Epithelial cell of prostate (primary cell): ENCODE measurements at places on chromosomes 7 and 10.

DNA sequence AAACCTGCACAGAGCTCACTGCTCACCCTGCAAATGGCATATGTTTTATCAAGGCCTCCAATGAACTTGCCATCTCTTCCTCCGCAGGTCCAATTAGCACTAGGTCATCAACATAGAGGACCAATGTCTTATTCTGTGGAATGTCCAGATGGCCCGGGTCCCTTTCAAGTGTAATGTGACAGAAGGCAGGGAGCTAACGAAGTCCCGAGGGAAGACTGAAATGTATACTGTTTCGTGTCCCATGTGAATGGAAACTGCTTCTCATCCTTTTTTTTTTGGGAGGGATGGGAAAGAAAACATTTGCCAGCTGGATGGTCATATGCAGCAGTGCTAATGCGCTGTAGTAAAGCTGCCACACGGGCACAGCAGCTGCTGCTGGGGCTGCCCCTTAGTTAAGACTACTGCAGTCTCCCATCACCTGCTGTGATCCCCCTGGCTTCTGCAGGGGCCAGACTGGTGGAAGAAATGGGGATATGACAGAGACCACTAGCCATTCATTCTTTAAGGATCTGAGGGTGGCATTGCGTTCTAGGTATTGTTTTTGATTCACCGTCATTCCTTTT lies 61.7 kb upstream of the CCNY start:
- DNase-seq, result no peak

DNA sequence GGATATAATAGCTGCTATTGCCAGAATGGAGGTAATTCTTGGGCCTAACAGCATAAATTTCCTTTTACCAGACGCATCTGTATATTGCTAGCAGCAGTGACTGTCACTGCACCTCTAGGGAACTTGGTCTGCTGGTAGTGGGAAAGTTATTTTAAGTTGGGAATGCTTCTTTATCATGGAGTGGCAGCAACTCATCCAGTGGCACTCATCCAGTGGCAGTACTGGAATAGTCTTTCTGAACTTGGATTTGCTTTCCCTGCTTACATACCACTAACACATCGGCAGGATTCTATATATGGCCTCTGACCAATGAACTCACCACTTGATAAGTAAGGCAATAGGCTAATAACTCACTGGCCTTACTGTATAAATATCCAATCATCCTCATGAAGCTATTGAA lies 22.0 kb upstream of the ICA1 start:
- no peak for DNase-seq

DNA sequence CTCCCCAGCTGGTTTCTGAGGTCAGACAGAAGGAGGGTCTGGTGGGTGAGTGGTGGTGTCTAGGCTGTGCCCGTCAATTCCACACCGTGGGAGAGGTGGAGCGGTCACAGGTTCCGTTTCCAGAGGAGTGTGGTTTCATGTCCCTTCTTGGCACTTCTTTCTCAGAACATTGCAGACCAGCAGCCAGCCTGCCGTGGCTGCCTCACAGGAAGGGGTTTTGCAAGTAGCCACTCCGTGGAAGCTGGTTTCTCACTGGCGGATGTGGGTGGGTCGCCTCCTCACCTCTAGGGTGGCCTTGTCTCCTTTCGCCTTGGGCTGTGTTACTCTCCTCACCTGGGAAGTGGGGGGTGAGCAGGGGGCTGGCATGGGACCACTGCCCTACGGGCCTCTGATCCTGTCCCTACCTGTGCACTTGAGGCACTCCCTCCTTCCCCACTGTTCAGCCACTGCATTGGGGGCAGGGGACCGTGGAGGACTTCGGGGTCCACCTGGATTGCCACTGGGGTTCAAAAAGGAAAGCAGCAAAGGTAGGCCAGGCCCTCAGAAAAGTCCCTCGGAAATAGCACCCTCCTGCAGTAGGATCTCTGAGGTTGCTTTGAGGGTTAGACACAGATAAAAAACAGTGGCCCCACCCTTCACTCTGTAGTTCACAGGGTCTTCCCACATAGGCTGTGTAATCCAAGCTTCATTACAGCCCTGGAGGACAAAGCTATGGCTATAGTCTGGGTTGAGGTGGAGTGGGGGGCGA lies 33.9 kb downstream of the TSPAN14 start:
- DNase-seq, result no peak

DNA sequence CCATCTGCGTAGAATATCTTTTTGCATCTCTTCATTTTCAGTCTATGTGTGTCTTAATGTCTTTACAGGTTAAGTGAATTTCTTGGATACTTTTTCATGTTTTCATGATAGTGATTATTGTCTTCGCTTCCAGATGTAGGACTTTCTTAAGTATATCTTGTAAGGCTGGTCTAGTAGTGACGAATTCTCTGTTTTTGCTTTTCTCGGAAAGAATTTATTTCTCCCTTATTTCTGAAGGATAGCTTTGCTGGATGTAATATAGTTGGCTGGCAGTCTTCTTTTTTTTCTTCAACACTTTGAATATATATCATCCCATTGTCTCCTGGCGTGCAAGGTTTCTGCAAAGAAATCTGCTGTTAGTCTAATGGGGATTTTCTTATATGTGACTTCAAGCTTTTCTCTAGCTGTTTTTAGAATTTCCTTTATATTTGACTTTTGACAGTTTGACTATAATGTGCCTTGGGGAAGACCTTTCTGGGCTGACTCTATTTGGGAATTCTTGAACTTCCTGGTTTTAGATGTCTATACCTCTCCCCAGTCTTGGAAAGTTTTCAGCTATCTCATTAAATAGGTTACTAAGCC lies 14.3 kb downstream of the GTPBP4 start:
- DNase-seq, result no peak

DNA sequence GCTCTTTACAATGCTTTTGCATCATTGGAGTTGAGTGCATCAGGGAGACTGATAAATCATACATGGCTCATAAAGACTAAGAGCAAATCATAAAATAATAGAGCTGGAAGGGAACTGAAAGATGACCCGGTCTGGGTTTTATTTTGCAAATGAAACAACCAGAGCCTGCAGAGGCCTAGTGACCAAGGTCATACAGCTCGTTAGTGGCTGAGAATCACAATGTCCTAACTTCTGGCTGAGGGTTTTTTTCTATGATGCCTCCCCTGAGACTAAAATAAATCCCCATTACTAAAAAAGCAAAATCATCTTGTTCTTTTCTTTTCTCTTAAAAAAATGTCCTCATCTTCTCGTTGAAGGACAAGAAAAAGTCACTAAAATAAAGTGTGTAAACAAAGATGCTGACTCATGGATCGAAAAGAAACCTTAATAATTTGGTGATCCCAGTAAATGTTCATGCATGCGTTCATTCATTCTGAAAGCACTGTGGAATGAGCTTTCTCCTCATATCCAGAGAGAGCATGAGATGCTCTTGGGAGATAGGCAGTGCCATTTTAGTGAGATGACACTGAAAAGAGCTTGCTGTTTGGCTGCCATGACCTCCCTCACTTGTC lies 107.8 kb upstream of the PHYHIPL start:
- no peak for DNase-seq

DNA sequence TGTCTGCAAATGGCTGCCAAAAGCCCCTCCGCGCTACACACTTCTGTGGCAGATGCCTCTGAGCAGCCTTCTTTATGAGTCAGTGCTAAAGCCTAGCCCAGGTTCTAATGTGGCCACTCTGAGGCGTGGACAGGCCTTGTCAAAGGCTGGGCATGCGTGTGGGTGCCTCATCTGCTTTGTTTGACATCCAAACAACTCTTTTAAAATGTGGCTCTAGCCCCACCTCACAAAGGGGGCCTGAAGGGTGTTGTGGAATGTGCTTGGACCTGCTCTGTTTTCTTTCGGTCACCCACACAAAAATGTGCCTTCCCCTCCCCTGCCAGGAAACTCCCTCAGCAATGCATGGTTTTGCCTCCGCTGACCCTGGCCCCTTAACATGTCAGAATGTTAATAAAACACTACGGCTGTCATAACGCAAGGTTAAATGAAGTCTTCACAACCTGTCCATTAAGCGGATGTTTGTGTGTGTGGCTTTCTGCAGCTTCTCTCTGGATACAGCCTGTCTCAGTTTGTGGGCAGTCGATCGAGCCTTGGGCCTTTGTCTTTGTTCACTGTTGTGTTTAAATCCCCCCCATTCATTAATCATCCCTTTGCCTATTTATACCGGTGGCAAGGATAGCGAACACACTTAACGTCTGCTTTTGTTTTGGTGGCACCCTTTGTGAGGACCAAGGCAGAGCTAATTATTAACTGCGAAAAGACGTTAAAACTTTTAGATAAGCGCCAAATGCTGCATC lies 718.9 kb downstream of the LRMDA start:
- peak; percentile 12 for DNase-seq

DNA sequence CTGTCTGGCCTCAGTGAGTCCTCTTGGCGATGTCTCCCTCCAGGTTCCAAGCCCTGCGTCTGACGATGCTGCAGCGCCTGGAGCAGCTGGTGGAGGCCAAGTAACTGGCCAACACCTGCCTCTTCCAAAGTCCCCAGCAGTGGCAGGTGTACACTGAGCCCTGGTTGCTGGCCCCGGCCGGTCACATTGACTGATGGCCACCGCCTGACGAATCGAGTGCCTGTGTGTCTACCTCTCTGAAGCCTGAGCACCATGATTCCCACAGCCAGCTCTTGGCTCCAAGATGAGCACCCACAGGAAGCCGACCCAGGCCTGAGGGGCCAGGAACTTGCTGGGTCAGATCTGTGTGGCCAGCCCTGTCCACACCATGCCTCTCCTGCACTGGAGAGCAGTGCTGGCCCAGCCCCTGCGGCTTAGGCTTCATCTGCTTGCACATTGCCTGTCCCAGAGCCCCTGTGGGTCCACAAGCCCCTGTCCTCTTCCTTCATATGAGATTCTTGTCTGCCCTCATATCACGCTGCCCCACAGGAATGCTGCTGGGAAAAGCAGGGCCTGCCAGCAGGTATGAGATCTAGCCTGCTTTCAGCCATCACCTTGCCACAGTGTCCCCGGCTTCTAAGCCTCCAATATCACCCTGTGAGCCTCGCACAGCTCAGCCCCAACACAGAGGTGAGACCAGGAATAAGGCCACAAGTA lies 7.3 kb upstream of the ZNF22 start:
- no peak for DNase-seq

GRCh38 chr10:119517235-119518141 lies 25.0 kb downstream of the RGS10 start:
- DNase-seq, result no peak

DNA sequence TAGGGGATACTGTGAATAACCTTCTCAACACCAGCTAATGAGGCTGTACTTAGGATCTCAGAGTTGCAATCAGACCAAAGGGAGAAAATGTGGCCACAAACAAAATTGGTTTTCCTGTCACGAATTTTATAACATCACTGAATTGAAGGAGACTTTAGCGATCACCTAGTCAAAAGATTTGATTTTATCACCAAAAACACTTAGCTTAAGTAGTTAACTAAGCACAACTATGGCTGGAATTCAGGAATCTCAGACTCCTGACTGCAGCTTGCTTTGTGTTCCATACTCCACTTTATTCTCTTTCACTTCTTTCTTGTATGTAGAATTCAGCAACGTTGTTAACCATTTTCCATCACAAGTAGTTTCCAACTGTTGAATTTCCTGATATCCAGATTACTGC lies 152.0 kb downstream of the SLC16A9 start:
- DNase-seq, result no peak

DNA sequence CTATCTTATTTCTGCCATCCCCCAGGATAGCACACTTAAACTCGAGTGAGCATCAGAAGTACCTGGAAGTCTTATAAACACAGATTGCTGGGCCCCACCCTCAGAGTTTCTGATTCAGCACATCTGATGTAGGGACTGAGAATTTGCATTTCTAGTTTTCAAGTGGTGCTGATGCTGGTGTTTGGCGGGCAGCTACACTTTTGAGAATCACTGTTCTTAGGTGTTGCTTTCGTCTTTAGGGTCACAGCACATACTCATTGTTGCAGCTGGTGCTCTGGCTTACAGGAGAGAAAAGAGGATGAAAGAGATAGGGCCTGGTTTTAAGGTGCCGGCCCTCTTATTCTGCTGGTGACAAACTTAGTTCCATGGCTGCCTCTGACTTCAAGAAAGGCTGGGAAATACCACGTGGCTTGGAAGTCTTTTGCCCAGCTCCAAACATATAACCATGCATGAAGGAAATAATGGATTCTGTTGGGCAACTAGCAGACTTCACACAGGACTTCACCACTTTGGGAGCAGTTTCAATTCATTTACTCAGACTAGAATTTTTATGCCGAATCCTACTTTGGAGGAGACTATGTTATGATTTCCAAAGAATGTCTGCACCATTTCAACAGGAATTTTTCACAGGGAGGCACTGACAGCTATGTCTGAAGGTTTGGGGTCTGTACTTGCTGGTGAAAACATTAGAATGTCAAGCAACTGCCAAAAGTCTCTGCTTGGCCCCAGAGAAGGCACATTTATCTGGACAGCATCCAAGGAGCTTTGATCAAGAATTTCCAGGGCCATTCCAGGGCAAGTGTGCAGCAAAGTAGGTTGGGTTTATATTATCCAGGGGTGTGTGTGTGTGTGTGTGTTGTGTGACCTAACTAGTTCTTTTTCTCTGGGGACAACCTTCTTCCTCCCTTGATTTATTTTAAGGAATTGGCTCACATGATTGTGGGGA lies 6.9 kb upstream of the MINDY4 start:
- no peak for DNase-seq

- DNase-seq, result no peak
Observed at GRCh38 chr10:43299579-43299978, 32.7 kb upstream of the RASGEF1A start.

DNA sequence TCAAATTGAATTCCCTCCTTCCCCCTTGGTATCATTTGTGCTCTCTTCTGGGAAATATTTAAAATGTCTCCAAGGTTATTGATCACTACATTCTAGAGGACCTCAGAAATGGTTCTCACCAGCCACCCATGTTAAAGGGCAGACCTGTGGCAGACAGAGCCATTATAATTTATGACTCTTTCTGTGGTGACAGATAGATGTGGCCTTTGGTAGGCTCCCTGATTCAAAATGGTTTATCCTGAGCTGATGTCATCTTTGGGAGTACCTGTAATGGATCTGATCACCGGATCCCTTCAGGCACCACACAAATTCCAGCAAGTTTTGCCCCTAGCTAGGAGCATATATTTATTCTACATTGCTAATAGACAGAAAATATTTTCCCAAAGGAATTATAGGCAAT lies 267.5 kb downstream of the SDK1 start:
- DNase-seq, result no peak

DNA sequence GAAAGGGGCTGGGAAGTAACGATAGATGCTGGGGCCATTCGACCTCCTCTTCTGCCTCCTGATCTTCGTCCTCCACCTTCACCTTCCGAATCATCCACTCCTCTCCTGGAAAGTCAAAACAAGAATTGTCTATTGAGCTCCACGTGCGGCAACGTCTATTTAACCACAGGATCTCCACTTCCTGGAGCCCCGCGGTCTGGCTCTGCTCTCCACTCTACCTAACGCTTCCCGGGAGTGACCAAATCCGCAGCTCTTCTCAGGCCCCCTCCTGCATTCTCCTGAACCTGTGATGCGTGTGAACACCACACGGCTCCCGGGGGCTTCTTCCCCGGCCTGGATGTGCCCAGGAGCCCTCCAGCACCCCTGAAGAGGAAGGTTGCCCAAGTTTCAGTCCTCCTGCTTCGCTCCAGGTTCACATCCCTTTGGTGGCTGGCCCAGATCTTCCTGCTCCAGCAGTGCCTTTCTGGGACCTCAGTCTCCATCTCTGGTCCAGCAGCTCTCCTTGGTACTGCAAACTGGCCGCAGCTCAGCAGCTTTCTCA lies 7.2 kb downstream of the ZNF467 start:
- DNase-seq, result no peak
